ENCODE measurements at places on chromosomes 7 and 10.
A peak's percentile ranks its signal among the peaks of the same experiment; 100 is the strongest.

DNA sequence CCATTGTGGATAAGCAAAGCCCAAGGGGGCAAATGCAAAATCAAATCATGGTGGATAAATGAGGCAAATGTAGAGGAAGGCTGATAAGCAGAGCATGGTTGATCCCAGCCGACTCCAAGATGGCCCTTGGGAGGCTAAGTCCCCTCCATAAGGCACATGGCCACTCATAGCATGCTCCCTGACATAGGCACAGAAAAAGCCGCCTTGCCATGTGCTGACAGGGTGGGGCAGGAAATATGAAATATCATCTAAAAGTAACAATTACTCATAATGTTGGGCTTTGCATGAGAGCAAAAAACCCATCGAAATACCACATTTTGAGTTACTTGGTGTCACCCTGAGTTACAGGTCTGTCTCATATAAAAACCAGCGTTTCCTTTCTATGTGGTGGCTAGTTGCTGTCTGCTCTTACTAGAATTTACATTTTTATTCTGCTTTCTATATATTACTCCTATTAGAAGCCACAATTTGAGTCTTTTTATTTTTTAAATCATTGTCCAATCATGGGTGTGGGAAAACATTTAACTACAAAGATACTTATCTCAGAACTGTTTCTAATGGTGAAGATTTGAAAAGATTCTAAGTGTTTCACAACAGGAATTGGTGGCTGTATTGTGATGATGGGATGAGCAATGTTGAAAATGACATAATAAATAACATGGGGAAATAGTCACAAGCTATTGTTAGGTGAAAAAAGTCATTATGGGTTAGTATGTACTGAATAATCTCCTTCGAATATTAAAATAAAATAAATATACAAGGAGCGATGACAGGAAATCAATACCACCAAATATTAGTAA is 102.7 kb downstream of the CUBN start:
- no peak for DNase-seq

GRCh38 chr10:112261281-112261822 is 21.8 kb upstream of the TECTB start:
- DNase-seq: no peak

DNA sequence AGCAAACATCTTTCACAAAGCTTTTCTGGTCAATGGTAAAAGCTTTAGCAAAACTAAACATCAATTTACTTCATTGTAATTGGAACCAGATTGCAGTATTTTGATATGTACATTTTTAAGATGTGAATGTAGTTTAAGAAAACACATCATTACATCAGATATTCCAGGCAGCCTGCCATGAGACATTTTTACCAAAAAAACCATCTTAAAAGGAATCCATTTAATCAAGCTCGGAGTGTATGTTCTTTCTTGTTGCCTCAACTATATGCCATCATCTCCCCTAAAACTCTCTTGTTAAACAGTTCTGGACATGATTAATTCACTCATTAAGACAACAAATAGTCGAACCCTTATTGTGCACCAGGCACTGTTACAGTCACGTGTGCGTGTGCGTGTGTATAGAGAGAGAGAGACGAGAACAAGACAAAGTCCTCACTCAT is 97.5 kb downstream of the UBE2H start:
- DNase-seq: peak; percentile 89

DNA sequence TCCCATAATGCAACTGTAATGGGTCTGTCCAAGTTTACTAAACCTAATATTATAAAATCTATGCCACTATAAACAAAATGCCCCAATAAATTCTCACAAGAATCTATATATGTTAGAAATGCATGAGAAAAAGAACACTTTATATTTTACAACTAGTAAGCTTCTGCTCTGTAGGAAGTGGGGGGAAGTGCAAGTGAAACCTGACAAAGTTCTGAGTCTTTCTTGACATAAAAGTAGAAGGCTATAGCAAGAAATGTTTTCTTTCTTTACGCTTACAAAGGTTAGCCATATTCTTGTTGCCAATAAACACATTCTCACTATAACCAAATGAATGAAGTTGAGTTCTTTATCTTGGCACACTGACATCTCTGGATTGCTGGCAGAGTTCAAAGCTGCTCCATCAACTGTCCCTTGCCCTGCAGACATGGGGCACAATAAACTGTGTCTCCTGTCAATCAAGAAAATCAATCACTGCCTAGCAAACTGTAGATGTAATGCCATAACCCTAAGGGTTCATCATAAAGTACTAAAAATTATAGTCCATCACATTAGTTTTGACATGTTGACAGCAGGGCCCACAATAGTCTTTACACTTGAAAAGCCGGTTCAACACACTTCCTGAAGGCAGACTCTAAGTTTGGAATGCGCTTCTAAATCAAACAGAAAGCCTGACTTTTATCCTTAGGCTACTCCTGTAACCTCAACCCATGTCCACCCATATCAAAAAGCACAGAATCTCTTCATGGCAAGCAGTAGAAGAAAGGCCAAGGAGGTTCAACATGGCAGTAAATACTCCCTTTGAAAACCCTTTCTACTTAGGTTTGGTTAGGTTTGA is 58.6 kb downstream of the TPK1 start:
- no peak for DNase-seq

- DNase-seq: no peak
Measured at GRCh38 chr10:4790922-4791321, 35.1 kb upstream of the AKR1E2 start.

DNA sequence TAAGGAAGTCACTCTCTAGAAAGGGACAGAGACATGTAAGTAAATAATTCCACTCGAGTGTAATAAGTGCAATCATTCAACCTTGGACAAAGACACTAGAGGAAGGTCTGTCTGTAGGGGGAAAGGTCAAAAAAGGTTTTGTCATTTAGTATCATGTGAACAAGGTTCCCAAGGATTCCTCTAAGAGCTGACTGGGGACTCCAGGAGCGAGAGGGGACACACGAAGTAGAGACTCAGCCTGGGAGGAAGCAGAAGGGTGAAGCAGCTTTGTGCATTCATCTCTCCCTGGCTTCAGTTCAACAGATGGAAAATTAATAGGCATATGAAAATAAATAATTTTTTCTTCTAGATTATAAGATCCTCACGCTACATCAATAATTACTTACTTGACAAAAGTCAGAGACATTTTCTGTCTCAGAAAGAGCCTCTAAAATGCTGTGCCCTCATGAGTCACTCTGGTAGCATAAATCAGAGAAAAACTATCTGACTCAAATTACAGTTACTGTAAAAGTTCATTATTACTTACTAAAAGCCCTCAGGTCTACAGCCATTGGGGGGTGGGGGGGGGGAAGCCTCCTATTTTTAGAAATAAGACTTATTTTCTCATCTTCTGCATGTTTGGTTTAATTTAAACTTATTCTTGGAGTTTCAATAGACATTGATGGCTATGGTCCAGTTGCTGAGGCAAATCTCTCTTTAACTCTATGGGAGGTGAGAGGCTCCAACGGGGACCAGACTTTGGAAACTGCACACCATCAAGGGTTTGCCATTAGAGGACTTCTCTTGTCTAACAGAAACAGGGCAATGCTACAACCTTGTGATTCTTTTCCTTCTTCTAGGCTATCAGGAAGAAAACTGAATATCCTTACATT is 275.1 kb upstream of the KLF14 start:
- no peak for DNase-seq

- DNase-seq: no peak
Measured at GRCh38 chr10:45447416-45447815, 73.4 kb downstream of the ALOX5 start.

DNA sequence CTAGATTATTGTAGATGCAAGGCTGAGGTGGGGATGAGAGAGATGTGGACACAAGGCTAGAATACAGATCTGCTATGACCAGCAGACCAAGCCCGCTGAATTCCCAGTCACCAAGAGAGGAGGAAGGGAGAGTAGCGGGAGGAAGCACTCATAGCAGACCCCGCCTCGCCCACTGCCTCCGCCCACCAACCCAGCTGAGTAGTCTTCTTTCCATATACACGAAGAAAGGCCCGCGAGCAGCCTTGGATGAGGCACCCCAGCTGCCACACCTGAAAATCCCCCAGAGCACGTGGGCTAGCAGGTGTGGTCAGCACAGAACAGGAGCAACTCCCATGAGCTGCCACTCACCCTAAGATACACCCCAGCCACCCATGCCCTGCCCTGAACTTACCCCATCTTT is 7.9 kb upstream of the H2BK1 start:
- no peak for DNase-seq

DNA sequence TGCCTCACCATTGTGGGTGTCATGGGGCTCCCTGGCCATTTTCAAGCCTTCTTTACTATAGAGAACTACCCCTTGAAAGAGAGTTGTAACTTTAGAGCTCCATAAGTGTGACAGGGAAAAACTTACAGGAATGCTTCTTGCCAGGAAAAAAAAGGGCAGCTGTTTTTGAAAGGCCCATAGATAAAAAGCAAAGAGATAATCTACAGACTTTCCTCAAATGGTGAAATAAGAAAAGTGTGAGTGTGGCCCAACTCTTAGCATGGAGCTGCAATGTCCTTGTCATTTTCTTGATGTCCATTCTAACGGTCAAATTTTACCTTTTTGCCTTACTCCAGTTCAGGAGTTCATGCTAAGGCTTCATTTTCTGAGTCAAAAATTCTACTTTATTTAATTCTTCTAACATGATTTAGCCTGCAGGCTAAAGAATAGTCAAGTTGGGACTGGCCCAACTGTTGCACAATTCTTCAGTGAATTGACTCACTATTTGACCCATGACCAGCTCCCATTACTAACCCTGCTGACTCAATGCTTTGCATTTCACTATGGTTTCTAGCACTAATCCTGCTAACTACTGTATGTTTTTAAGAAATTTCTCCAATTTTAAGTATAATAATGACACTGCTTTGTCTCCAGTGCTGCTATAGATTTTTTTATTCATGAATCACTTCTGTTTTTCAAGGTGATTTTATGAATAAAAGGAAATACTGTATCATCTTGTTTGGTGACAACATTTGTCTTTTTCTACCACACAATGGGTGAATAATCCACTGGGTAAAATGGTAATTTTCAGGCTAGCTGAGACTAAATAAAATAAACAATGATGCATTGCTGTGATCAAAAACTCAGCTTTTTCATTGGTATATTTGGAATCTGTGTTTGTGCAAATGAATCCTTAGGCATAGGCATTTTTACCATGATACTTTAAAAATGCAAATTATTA is 41.4 kb upstream of the SGCE start:
- peak; percentile 85 for DNase-seq

GRCh38 chr10:102384606-102385429 is 10.7 kb upstream of the NFKB2 start:
- no peak for DNase-seq

DNA sequence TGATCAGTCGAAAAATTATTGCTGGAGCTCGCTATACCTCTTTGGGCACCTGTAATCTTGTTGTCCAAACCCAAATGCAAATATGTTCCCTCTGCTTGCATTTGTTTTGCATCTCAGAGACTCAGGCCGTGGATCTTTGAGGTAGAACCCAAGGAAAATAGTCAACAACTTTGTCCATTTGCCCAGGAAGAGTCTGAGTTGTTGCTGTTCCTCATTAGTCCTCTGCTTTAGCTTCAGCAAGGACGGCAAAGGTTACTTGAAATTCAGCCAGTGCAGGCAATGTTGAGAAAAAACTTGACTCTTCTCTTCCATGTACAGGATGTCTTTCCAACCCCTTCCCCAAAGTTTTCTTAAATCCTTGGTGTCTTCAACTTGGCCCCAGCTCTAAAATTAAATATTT is 45.8 kb downstream of the PDK4 start:
- no peak for DNase-seq

DNA sequence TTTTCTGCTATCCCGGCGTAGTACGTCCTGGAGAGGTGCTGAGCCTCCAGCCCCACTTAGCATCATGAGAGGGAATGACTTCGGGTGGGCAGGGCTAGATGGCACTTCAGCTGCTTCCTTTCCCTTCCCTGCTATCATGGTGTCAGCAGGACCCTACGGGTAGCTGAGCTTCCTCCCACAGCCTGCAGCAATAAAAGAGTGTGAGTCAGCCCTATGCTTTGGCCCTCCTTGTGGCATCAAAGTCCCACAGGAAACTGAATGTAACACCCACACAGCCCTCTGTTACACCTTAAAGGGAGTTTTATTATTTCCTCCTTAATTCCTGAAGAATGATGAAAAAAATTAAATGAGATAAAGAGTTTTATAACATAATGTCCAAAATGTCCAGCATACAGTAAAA is 458.1 kb downstream of the RPS24 start:
- DNase-seq: no peak

GRCh38 chr7:95899919-95900513 is 127.7 kb downstream of the DYNC1I1 start:
- DNase-seq: no peak

DNA sequence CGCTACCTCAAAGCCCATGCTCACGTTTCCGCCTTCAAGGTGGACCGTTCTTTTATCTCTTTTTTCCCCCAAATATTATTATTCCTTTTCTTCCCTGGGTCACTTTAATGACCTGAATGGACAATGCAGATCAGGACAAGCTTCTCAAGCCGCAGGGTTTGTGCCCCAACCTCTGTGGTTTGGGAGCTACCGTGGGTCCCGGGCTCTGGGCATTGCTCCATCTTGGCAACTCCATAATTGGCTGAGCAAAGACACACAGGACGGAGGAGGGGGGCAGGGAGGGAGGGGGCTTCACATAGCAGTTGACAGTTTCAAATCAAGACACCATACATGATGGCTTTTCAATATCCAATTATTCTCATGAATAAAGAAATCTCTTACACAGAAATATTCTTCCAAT is 308.1 kb upstream of the FZD8 start:
- DNase-seq: no peak

DNA sequence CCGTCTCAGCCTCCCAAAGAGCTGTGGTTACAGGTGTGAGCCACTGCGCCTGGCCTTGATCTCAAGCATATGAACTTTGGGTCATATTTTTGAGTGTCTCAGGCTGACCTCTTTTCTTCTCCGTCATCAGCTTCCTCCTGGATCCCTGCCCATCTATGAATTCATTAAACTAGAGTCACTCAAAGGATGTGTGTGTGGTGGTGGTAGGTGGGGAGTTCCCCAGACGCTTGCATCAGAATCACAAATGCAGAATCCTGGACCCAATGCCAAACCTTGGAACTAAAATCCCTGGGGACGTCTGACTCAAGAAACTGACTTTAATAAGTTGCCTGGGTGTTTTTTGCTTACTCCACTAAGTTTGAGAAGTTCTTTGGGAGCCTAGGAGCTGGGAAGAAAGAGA is 6.7 kb upstream of the CREB5 start:
- no peak for DNase-seq
